Epithelial cell of proximal tubule (primary cell): ENCODE measurements at places on chromosomes 6 and 20.

DNA sequence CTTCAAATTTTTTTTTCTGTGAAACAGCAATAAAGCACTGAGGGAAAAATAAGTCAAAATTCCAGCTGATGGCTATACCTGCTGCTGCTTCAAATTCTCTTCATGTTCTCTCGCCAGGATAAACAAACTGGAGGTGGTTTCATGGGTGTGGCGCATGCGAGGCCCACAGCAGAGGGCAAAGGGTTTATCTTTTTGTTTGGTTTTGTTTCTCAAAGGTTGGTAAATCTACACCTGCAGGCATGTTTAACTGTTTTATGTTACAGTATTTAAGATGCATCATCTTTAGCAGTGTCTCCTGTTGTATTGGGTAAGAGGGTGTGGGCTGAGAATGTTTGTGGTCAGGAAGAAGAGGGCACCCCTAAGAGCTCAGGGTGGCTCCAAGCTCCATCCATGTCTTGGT is 342.2 kb downstream of the CDH26 start:
- no peak for DNase-seq

GRCh38 chr6:44266347-44266746 is 996 bp upstream of the NFKBIE start:
- DNase-seq: no peak

GRCh38 chr20:62980380-62980960 is 26.3 kb downstream of the BHLHE23 start:
- DNase-seq: no peak

GRCh38 chr20:38685853-38686473 is 38.3 kb upstream of the SLC32A1 start:
- DNase-seq: no peak

DNA sequence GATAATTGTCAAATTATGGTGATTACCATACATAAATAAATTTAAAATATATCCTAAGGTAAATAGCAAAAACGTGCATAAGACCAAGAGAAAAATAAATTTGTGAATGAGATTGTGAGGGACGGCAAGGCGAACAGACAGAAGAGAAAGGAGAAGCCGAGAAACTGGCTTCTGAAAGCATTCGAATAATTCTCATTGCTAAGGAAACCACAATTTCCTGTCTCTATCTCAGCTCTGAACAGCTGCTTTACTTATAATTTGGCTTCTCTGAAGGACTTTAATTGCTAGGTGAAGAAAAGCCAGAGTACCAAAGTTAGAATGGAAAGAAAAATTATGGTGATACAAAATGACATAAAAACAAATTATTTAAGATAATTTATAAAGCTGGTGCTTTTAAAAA is 79.0 kb upstream of the RGS17 start:
- DNase-seq: no peak

DNA sequence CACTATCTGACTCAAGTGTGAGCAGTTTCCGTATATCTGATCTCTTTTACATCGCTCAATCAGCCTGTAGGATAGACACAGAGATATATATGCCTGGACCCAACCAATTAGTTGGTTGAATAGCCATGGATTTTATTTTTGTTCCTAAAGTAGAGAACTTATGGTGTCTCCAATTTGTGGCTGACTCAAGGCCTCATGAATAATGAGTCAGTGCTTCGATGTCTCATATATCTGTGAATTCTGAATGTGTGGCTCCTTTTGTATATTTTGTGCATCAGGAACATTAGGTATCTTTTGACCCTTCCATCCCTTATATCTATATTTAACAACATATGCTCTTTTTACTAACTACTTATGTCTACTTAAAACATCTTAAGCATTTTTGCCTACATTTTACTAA is 64.5 kb downstream of the OR2B2 start:
- no peak for DNase-seq

- no peak for DNase-seq
Observed at GRCh38 chr6:157879873-157880254, 56.8 kb downstream of the SNX9 start.
